ENCODE measurements at places on chromosomes 1 and 21.

GRCh38 chr1:245255783-245256182 lies 101.0 kb downstream of the KIF26B start:
- no peak for DNase-seq

DNA sequence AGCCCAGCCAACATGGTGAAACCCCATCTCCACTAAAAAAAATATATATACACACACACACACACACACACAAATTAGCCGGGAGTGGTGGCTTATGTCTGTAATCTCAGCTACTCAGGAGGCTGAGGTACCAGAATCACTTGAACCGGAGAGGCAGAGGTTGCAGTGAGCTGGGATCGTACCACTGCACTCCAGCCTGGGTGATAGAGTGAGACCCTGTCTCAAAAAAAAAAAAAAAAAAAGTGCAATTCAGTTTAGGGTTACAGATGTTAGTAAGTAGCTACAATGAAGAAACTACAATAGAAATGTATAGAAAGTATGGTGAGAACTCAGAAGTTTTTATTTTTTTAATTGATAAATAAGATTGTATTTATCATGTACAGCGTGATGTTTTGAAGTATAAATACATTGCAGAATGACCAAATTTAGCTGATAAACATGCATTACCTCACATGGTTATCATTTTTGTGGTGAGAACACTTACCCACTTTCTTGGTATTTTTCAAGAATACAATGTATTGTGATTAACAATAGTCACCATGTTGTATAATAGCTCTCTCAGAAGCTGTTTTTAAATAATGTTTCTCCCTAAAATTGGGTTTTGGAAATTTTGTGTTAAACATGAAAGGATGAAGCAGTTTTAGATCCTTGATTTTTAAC lies 17.9 kb downstream of the KDM1A start:
- DNase-seq, result no peak

GRCh38 chr1:37633040-37633937 lies 1.4 kb downstream of the RSPO1 start:
- DNase-seq, result no peak

- DNase-seq, result no peak
Measured at GRCh38 chr1:234340528-234340927, 32.7 kb upstream of the COA6 start.

Data from stimulated activated CD4-positive, alpha-beta T cell treated with anti-CD3 and anti-CD28 coated beads, TNF-alpha, amount 100 ng/mL, for 4 hours (primary cell).